ENCODE measurements at places on chromosomes 7 and 10.

DNA sequence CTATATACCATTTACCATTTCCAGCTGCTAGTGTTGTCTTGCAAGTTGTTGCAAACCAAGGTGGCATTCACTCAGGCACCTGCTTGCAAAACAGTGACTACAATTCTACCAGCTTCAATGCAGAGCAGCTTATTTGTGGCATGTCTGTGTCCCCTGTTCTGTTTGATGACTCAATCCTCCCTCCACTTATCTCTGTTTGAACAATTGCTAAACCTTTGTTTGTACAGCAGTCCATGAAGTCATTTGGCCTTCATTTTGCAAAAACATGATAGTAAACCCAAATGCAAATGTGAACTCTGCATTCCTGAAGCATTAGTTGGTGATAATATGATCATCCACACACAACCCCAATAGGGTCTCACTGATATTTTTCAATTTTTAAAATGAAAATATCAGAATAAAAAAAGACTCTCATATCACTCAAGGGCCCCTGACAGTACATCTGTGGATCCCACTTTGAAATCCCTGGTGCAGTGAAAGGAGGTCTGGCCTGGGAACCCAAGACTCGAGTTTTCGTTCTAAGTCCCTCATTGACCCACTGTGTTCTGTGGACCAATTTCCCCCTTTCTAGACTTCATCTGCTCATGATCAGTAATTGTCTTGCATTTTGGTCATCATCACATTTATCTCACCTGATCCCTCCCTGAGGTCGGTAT lies 425.4 kb downstream of the RPS24 start:
- no peak for DNase-seq

DNA sequence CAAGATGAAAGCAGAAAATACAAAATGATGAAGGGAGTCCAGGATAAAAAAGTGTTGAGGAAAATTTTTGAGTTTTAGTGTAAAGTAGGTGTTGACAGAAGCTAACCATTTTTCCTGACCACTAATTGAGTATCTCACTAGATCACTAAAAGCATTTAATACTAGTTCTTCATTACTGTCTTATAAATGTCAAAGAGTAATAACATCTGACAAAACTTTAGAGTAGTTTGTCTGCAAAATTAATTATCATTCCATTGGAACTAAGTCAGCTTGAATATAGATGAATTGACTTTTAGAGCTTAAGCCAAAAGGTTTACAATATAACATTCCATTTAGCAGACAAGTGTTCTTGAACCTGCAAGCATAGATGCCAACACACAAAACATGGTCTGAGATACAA lies 232.9 kb downstream of the FOXP2 start:
- no peak for DNase-seq

DNA sequence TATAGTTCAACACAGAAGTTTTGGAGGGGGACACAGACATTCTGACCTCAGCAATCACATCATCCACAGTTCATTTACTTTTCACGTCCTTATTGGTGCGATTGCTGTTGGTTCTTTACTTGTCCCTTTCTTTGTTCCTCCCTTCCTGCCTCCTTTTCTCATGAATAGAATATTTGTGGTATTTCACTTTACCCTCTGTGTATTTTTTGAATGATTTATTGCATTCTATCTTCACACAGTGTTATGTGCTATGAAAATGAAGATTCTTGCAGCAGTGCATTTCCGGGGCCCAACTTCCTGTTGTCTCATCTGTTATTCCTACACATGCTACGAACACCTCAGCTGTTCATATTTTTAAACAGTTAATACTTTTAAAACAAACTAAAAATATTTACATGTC lies 179.6 kb downstream of the ZMYND11 start:
- DNase-seq = no peak

DNA sequence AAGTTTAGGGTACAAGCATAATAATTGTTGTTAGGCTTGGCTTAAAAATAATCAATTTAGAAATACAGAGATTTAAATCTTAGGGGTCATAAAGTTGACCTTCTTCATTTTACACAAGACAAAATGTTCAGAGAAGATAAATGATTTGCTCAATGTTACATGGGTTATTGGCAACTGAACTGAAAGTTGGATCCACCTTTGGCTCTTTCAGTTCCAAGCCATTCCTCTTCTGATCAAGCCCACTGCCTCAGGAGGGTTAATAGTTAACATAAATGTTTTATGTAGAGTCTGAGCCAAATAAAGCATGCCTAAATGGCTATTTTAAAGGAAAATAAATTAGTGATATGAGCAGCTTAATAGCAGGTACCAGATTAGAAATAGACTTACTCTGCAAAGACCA lies 79.1 kb upstream of the RHOBTB1 start:
- DNase-seq = no peak

DNA sequence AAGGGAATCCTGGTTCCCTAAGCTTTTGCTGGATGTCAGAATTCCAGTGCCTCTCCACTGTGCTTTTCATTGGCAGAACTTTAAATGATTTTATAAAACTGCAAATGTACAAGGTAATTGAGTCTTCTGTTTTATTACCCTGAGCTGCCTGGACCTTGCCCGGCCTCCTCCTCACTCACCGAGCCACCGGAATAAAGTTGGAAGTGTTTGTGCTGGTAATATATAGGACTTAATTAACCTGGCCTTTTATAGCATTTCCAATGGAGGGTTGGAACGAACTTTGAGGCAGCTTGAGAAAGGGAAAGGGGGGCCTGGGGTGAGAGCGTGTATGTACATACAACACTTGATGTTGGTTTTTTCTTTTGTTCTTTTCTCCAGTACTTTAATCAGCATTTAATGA lies 43.4 kb downstream of the ZNF503 start:
- DNase-seq = no peak

GRCh38 chr7:1432411-1433082 lies 26.7 kb downstream of the MICALL2 start:
- DNase-seq = peak; percentile 14

GRCh38 chr7:21414795-21415393 lies 13.0 kb upstream of the SP4 start:
- no peak for DNase-seq

GRCh38 chr10:89100680-89101079 lies 106.4 kb downstream of the CH25H start:
- peak; percentile 17 for DNase-seq

DNA sequence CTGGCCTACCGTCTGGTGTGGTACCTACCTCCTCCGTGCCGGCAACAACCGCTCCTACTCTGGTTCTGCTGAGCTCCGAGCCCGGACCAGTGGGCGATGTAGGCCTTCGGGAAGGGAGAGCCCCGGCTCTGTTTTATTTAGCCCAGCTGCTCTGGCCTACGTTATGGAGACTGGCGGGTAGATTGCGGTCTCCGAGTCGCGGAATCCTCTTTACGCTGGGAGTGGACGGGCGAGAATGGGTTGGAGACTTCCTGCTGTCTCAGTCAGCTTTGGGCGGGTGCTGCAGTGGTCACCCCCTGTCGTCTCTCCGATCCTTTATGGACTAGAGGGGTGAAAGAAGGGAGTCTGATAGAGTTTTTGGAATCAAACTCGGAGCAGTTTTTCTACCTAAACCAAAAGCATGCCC lies 406 bp downstream of the CBLL1 start:
- no peak for DNase-seq

- no peak for DNase-seq
Measured at GRCh38 chr10:131901181-131901829, 497 bp downstream of the PPP2R2D start.

GRCh38 chr7:133556048-133556447 lies 303.2 kb downstream of the EXOC4 start:
- no peak for DNase-seq

DNA sequence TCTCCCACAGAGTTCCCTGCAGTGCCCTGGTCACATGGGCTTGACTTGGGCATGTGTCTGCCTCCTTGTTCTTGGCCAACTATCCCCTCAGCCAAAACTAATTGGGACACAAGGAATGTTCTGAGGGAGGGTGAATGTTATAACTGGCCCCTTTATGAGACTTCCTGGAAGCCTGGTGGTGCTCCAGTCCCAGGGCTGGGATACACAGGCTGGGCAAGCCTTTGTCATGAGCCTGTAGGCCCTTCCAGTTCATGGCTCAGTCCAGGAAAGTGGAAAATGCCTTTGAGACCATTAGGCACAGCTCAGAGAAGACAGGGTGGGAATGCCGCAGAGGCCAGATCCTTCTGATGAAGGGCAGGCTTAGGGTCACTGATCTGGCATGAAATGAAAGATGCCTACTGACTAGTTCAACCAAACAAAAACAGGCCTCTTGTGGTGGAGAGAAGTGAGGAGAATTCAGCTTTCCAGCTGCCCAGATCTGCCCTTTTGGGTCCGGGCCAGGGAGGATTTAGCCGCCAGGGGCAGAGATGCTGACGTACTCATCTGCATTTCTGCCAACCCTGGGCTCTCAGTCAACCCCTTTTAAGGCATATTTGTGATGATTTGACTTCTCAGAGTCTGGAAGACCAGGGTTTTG lies 961.5 kb downstream of the KCNMA1 start:
- DNase-seq = peak; percentile 56

- no peak for DNase-seq
Measured at GRCh38 chr7:158329686-158330085, 257.9 kb downstream of the PTPRN2 start.

DNA sequence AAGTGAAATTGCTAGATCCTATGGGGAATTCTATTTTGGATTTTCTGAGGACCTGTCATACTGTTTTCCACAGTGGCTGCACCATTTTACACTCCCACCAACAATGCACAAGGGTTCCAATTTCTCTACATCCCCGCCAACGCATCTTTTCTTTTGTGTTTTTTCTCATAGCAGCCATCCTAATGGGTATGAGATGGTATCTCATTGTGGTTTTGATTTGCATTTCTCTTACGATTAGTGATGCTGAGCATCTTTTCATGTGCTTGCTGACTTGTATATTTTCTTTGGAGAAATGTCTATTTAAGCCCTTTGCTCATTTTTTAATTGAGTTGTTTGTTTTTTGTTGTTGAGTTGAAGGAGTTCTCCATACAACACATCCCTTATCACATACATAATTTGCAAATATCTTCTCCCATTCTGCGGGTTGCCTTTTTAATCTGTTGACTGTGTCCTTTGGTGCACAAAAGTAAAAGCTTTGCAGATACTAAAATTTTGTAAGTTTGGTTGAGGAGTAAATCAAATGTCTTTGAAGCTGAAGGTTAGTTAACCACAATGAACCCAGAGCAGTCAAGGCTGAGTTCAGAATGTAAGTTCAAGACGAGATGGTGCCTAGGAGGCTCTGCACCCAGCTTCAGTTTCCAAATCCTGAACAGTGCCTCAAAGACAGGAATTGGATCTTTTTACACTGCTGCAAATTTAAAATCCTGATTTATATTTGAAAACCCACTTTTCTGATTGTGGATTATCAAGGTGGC lies 195.4 kb downstream of the COBL start:
- no peak for DNase-seq

DNA sequence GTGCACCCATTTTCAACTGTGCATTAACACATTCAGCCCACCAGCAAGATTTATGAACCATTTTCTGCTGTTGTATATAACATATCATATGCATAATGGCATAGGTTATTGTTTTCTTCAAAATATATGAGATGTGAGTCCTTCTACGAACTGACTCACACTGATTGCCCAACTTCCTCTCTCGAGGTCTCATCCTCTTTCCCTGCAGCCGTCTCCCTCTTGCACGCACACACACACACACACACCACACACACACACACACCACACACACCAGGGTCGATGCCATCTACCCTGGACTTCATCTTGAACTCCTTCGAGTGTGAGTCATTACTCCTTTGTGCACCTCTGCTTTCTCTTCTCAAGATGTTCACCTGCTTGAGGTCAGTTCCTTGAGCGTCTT lies 36.7 kb downstream of the EGFR start:
- DNase-seq = peak; percentile 58

GRCh38 chr10:5603091-5603847 lies 63.1 kb downstream of the ASB13 start:
- DNase-seq = no peak

GRCh38 chr7:133367561-133367960 lies 114.7 kb downstream of the EXOC4 start:
- DNase-seq = no peak

DNA sequence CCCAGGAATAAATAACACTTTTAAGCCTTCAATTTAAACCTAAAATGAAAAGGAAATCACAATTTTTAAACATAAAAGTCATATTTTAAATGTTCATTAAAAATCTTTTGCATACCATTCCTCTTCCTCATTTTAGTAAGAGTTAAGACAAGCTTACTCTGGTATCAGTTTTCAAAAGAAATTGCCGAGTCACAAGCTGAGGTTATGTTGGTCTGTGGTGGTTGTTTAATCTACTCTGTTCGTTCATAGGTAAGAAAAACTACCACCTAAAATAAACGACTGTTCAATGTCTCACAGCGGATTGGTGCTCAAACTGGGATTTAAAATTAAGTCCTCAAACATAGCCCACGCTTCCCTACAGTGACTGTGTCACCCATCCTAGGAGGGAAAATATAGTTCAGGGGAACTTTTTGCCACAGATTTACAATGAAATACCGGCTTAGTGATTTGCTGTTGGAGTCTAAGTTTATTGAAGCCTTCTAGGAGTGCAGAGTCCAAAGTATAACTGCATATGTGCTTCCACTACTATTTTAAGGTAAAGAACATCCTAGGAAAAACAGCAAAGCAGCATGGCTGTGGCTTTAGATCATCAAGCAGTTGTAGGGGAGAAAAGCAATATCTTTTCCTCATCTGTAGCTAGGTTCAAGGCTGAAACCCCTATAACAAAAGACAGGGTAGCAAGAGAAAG lies 61.1 kb downstream of the GNAT3 start:
- no peak for DNase-seq
